ENCODE measurements at places on chromosomes 4 and X.

- no peak for DNase-seq
Observed at GRCh38 chrX:15512401-15512965, 11.9 kb downstream of the BMX start.

DNA sequence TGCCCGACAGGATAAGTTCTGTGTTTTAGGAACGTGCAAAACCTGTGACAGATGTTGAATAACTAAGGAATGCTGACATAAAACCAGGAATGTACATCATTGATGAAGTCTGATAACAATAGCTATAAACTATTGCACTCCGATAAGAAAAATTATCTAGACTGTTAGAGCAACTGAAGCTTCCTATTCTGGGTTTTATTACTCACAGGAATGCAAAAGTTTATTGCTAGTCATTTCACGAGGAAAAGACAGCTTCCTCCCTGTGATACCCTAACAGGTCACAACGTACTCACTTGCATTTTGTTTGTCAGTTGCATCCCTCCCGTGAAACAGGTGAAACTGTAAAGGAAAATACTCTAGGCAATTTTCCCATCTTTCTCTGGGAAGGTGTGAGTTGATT lies 65.9 kb downstream of the CLDN22 start:
- DNase-seq: no peak

- no peak for DNase-seq
Observed at GRCh38 chrX:136910565-136911035, 30.1 kb upstream of the RBMX start.

- DNase-seq: no peak
Observed at GRCh38 chr4:8269535-8270417, at the start of gene HTRA3. HTRA3 (plus strand) TSS chr4:8269754; CDS start chr4:8269969, 215 bp downstream.

DNA sequence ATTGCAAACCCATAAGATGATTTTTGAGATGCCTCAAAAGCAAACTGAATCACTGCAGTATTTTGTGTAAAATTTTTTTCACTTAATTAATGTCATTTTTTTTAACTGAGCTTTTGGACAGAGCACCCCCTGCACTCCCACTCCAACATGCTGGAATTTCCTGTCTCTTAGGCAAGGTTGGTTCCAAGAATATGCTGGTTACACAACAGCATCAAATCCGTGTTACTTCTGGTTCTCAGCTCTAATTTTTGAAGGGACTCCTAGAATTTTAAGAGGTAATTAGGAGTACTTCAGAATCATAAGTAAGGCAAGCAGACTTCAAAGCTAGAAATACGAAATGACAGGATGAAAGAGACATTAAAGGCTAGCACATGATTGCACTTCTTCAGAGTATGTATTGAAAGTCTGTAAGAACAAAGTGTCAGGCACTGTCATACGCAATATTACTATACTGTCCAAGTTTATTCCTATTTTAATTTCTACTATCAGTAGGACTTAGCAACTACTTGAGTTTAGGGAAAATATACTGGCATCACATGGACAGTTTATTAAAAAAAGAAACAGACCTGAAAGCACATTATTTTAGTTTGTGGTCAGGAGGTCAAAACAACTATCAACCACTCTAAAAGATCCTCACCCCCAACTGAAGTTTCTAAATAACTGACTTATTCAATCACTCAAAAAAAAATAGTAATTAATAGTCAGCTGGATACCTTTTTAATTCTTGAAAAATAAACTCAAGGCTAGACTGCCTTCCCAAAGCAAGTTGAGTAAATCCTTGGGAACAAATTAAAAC lies 1.6 kb upstream of the JCHAIN start:
- DNase-seq: no peak

GRCh38 chrX:123173833-123174232 lies 10.2 kb upstream of the GRIA3 start:
- DNase-seq: peak; percentile 46

GRCh38 chrX:8632924-8633323 lies 99.0 kb downstream of the ANOS1 start:
- DNase-seq: no peak

GRCh38 chr4:3371033-3372001 lies 70.5 kb upstream of the HGFAC start:
- DNase-seq: no peak

DNA sequence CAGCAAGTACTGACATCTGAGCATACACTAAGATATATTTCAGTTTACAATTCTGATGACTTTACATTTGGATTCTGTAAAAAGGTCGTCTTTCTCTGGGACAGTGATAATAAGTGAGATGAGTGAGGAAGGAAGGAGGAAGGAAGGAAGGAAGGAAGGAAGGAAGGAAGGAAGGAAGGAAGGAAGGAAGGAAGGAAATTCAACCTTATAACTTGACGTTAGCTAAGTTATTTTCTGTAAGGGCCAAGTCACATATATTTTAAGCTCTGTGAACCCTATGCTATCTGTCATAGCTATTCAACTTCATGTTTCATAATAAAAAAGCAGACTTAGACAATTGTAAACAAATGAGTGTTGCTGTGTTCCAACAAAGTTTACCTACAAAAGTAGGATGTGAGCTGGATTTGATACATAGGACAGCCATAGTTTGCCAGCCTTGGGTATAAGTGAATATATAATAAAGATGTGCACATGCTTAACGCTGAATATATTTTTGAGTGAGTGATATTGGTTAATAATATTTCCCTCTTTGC lies 753.0 kb upstream of the NDST4 start:
- DNase-seq: no peak

DNA sequence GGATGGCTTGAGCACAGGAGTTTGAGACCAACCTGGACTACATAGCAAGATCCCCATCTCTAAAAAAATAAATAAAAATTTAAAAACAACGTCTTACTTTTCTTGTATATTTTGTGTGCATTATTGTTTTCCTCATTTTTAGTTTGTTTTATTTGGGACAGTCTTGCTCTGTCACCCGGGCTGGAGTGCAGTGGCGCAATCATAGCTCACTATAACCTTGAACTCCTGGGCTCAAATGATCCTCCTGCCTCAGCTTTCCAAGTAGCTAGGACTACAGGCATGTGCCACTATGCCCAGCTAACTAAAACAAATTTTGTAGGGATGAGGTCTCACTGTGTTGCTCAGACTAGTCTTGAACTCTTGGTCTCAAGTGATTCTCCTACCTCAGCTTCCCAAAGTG lies 9.5 kb upstream of the SMIM14 start:
- no peak for DNase-seq

- no peak for DNase-seq
Observed at GRCh38 chr4:41297832-41298231, 41.1 kb downstream of the UCHL1 start.

DNA sequence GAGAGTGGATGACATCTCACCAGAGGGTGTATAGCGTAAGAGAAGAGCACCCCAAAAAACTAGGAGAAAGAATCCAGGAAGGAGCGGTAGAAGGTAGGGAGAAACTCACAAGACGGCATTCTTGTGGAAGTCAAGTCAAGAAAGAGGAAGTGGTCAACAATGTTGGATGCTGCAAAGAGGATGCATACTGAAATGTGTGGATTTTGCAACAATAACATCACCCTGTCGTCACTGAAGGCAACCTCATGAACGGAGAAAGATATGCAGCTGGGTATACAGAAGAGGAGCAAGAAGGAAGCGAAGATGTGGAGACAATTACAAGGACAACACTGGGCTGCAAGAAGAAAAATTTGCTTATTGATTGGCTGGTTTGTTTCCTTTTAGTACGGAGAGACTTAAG lies 11.4 kb upstream of the TAPT1 start:
- no peak for DNase-seq

DNA sequence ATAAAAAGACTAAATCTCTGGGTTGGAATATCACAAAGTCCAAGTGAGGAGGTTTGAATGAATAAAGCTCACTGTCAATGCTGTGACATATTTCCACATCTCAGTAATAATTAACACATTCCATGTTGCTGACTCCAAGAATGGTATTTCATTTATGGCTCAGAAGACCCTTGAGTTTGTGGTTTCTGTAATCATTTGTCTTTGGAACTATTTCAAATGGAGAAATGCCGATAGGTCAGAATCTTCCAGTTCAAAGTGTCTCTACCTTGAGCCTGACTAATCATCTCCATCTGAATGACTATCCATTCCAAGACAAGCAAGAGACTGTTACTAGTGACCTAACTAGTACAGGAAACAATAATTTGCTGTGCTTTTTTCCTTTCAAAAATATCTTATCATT lies 24.2 kb upstream of the SLC2A9 start:
- DNase-seq: no peak

DNA sequence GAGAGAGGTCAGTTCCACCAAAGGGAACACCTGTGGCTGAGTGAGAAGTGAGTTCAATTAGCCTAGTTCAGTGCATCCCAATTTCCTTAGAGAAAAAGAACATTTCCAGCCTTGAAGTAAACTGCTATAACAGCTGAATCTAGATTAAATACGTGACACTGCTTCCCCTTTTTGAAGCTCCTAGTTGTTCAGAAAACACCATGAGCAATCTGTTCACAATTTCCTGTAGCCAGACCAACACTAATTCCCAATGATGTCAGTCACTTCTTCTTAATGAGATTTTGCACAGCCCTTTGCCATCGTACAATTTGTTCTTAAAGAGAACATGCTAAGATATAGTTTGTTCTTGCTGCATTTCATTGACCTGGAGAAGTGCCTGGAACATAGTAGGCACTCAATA lies 144.6 kb upstream of the EDNRA start:
- DNase-seq: no peak

DNA sequence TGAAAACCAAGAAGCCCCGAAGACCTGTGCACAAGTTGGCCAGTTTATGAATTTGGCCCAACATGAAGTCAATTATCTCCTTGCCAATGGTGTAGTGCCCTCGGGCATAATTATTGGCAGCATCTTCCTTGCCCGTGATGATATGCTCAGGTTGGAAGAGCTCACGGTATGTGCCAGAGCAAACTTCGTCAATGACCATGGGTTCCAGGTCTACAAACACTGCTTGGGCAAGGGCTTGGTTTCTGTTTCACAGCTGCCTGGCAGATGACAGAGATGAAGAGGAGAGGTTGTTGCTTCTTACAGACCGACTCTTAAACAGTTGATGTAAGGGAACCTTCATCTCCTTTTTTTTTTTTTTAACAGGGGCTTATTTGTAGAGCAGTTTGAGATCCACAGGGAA lies 135.6 kb upstream of the PLS3 start:
- no peak for DNase-seq

DNA sequence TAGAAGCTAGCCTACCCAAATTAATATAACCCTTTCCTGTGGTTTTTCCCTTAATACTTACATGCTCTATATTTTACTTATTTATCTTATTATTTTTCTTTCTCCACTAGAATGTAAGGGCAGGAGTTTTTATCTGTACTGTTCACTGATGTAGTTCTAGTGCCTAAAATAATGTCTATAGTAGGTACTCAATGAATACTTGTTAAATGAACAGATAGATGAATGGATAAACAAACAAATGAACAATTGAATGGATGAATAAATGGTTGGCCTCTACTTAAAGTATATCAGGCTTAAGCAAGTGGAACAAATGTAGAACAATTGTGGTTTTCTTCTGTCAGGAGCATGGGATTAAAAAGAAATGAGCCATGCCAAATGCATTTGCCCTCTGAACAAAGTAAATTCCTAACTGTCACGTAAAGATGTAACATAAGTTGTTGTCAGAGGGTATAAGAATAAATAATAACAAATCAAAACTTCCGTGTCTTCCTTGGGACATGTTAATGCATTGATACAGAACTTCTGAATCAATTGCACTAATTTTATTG lies 54.1 kb downstream of the SYTL5 start:
- DNase-seq: peak; percentile 29

GRCh38 chr4:26032630-26033317 lies 118.8 kb downstream of the SMIM20 start:
- DNase-seq: no peak
